ENCODE measurements at places on chromosomes 11 and 22.

GRCh38 chr22:49587987-49588386, 239.7 kb downstream of the BRD1 start:
- DNase-seq: no peak

GRCh38 chr11:104015649-104016415, 20.6 kb upstream of the DDI1 start:
- DNase-seq: no peak

GRCh38 chr22:19169002-19169946, 9.3 kb downstream of the SLC25A1 start:
- no peak for DNase-seq

- no peak for DNase-seq
These were observed 8.3 kb upstream of the DLAT start for GRCh38 chr11:112016765-112017376.

- no peak for DNase-seq
These were observed 857.2 kb upstream of the TENM4 start for GRCh38 chr11:80297858-80298632.

GRCh38 chr11:72451831-72452376, 17.6 kb upstream of the CLPB start:
- no peak for DNase-seq

- no peak for DNase-seq
These were observed 110.6 kb upstream of the SERPIND1 start for GRCh38 chr22:20663137-20663828.

GRCh38 chr22:48199667-48200066, 1437.2 kb downstream of the TBC1D22A start:
- no peak for DNase-seq

GRCh38 chr22:50293441-50294318, 13.8 kb downstream of the PLXNB2 start:
- no peak for DNase-seq

GRCh38 chr22:49548356-49549202, 279.1 kb downstream of the BRD1 start:
- DNase-seq: no peak

DNA sequence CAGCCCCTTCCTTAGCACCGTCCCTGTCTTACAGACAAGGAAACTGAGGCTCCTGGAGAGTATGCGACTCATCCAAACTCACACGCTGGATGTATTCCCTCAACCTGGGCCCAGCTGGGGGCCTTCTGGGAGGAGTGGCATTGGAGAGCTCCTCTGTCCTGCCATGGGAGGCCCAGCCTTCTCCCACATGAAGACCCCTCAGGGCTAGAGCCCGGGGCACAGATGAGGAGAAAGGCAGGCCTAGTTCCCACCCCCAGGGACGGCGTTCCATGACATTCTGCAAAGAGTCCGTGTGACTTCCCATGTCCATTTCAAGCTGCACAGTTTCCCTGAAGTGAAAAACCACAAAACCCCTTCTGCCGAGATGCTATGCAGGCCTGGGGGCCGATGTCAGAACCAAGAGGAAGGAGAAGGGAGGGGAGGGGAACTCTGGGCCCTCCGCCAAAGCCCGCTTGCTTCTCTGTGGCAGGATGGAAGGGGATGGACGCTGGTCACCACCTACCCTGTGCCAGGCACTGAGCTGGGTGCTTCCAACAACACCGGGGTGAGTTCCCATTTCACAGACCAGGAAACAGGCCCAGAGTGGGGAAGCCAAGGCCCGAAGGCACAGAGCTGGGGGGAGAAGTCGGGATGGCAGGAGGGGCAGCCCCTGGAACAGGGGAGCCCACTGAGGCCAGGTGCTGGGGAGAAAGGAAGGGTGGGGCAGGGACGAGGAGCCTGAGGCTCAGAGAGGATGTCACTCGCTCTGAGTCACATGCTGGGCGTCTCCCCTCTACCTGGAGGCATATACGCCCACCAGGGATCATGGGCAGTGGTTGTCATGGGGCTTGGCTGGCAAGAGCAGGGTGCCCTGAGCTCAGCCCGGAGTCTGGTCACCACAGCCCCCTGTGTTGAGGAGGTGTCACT, 15.7 kb downstream of the RAC2 start:
- no peak for DNase-seq

DNA sequence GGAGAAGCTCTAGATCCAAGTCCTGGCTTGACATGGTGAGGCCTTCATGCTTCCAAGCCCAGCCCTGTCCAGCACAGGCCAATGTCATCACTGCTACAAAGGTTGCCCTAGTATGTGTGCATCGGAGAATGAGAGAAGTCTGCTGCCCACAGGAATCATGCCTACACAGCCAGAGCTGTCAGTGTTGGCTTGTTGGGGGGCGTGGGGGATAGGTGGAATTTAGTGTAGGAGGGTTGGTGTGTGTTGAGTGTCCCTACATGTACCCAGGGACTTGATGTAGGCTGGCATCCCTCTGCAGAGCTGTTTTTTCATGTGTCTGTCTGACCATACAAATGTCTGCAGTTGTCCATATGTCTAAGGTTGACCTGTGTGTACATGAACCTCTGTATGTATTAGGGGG, 37.6 kb downstream of the SLC22A12 start:
- DNase-seq: no peak

GRCh38 chr22:29031227-29032011, 30.2 kb downstream of the C22orf31 start:
- DNase-seq: no peak
